ENCODE measurements at places on chromosomes 4 and X.
A peak's percentile ranks its signal among the peaks of the same experiment; 100 is the strongest.

GRCh38 chrX:147911192-147912022 is at the start of gene FMR1:
FMR1 (plus strand) TSS chrX:147911919; CDS start chrX:147912180, 261 bp downstream.
- DNase-seq, result peak; percentile 85

- no peak for DNase-seq
Observed at GRCh38 chr4:38671592-38671940, 7.6 kb downstream of the KLF3 start.

DNA sequence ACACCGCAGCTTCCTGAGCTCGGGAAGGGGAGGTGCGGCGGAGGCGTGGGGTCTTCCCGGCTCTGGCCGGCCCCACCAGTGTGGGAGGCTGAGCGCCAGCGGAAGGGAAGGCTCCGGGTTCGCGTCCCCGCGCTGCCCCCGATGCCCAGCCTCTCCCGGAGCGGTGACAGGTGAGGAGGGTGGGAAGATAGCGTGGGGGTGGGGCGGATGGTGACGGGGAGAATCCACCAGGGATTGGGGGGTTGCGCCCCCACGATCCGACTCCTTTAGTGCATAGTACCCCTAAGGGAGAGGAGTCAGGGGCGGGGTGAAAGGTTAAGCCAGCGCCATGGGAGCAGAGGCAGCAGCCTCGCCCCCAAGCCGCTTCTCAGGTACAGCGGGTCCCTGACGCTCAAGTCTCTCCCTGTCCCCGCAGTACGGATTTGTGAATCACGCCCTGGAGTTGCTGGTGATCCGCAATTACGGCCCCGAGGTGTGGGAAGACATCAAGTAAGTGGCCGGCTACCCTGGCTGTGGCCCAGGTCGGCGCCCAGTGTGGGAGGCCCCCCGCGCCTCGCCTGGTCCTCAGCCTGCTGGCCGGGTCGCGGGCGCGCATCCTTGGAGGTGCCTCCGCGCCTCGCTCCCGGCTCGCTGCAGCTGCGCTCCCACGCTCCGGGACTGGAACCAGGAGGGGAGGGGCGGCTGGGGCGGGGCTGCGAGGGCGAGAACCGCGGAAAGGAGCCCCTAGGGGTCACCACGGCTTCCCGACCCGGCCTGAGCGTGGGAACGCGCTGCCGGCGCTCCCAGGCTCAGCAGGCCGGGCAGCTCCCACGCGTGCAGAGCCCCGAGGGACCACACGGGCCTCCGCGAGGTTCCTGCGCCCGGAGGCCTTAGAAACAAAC is 791 bp downstream of the GUCY1B1 start:
- DNase-seq, result peak; percentile 36

DNA sequence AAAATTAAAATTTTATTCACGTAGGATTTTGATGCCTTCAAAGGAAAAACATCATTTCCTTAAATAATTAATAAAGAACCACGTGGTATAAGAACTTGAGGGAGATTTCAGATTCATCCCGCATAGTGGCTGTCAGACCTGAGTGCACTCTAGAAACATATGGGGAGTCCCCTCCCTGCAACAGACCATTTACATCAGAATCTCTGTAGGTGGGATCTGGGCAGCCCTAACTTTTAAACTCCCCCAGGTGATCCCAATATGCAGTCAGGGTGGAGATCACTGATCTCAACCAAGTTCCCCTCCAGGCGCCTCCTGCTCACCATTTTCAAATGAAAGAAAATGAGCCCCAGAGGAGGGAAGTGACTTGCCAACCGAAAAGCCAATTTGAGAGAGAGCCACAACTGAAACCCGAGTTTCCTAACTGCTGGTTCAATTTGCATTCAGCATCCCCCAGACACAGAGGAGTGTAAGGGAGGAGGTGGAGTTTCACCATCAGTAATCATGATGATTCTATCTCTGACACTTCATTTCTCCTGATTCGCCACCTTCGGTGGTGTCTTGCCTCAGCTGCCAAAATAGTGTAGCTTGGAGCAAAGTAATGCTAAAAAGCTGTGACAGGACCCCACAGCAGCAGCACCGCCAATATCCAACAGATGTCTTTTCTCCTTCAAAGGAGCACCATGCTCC is 11.4 kb downstream of the RNF150 start:
- DNase-seq, result no peak

DNA sequence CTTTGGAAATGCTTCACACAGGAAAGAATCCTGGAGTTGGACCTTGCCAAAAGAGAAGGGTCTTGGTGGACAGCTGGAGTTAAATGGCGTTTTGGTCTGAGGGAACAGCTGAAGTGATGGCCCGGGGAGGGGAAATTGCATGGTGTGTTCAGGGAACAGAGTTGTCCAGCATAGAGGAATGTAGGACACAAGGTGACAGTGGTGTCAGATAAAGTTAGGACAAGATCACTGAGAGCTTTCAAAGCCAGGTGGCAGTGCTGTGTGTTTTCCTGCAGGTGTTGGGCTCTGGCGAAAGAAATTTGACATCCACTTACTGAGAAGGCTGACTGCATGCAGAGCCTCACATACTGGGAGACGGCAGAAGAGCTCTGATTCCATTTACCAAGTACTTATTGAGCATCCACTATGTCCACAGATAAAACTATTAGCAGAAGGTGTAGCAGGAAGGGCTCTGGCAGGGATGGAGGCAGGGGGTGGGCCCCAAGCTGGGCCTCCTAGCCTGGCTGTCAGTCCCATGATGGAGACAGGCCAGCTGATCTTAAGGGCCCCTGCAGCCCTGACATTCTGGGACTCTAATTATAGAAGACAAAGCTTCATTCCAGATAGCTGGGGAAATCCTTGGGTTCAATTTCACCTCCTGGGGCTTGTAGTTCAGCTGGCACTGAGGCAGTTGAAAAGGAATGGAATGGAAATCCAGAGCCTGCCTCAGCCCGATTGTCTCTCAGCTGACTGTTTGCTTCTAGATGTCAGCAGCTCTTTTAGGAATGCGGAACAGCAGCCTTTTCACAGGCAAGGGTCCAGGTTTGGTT is 150.2 kb upstream of the MAMLD1 start:
- DNase-seq, result no peak

DNA sequence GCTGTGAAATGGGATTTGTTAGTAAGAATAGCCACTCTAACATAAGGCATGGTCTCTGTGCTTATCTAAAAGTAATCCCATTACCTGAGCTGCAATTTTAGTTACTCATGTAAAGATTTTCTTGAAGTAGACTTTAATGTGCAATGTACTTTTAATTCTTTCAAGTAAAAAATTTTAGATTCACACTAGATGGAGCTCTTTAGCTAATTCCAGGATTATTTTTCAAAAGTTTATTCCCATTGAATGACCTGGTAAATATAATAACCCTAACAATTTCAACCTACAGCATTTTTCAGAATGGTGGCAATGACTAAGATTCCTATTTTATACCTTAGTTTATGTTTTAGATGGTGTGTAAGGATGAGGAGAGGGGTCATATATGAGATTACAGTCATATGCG is 18.1 kb downstream of the USP38 start:
- no peak for DNase-seq

DNA sequence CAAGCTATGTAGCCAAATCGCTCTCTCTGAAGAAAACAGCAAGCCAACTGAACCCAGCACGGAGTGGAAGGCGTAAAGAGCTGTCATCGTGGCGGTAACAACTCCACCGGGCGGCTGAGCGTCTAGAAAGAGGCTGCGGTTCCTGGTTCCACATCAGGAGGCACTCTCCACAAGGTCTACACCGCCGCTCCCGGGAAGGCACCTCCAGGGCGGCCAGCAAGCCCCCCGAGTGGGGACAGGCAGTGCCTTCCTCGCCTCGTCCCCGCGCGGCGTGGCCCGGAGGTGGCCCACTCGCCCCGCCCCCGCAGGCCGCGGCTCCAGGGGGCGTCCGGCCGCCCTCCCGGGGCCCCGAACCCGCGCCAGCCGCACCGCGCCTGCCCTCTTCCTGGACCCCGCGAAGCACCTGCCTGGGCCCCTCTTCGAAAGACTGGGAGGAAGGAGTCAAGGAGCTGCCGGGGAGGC is 755 bp downstream of the KLHL8 start:
- peak; percentile 41 for DNase-seq

DNA sequence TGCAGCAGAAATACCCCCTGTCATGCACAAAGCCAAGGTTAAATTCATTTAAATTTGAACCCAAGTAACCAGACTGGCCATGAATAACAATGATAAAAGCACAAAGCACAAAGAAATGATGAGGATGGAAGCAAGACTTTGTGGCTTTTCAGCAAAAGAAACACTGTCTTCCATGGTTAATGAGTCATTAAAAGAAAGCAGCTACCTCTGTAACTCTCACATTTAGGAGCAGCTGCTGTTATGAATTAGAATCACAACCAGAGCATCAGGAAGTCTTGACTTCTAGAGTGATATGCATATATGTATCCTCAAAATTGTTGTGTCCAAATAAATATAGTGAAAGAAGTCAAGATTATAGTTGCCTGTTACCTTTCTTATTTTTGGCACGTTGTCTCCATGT is 70.7 kb upstream of the RPS6KA6 start:
- DNase-seq, result no peak
